ENCODE measurements at places on chromosomes 4 and X.
A peak's percentile ranks its signal among the peaks of the same experiment; 100 is the strongest.

GRCh38 chrX:118862091-118862490 lies 38.5 kb downstream of the ZCCHC12 start:
- no peak for DNase-seq

DNA sequence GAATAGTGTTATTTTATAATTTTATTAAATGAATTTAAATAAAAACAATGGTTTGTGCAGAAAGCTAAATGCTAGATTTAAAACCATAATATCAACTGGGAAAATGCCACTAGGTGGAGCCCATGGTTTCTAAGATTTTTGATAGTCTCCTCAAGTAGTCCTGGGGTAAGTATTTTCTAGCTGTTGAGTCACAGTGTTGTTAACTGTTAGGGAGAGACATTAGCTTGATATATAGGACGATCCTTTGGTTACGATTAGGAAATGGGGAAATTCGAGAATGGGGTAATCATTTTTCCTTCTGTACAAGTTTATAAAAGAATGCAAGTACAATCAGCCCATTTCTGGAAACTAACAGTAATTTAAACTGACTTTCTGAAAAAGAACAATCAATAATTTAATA lies 378.4 kb downstream of the ANKRD50 start:
- DNase-seq, result peak; percentile 56

GRCh38 chrX:135632353-135632752 lies 81.1 kb upstream of the CT45A1 start:
- no peak for DNase-seq

- DNase-seq, result no peak
These were observed 150.9 kb downstream of the BCOR start for GRCh38 chrX:39946822-39947221.

DNA sequence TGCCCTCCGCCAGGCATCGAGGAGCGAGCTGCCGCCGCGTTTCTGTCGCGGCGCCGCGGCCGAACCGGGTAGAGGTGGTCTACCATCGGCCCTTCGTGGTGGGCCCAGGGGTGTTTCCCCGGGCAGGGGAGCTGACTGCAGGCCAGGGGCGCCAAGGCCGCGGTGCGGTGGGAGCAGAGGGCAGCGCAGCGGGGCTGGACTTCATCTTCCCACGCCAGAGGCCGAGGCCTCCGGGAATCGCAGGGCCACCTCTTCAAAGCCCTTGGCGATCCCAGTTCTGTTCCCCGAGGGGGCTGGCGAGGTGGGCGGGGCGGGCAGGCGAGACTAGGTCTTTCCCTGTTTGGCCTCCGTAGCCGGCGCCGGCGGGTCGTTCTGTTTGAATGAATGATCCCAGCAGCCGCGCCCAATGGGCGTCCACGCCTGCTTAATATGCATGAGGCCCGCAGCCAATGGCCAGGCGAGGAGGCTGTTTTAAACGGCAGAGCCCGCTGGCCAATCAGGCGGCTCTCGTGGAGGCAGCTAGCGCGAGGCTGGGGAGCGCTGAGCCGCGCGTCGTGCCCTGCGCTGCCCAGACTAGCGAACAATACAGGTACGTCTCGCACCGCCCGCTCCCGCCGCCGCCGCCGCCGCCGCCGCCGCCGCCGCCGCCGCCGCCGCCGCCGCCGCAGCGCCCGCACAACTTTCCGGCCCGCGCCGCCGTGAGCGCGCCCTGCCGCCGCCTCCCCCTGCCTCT lies at the start of gene HMGB3:
HMGB3 (plus strand) TSS at position 548 of the 733 bp plus-strand sequence. CDS start 2,265 bp downstream, outside the sequence.
- peak; percentile 68 for DNase-seq

DNA sequence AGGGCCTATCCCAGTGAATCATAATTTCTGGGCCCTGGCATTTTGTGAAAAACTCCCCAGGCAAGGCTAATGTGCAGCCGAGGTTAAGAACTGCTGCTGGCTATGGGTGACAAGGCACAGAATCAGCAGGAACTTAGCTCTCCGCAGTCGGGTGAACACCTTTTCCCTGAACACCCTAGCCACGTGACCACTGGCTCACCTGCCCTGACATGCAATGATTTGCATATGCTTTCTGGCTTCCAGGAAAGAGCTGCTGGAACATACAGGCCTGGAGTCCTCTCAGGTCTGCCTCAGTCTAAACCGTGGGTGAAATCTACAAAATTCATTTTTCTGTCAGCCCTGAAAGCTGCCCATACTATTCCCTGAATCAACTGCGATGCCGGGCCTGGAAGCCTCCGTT lies 56.6 kb downstream of the ZNF827 start:
- DNase-seq, result no peak

GRCh38 chrX:7120878-7121219 lies 26.7 kb upstream of the STS start:
- DNase-seq, result no peak

DNA sequence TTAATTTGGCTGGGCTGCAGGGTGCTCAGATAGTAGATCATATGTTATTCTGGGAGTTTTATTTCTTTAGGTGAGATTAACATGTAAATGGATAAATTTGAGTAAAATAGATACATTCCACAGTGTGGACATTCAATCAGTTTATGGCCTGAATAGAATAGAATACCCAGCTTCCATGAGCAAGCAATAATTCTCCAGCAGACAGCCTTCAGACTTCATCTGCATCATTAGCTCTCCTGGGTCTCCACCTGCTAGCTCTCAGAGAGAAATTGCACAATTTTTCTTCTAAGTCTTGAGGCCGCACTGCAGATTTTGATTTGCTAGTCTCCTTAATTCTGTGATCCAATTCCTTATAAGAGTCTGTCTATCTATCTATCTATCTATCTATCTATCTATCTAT lies 420.3 kb upstream of the BOD1L1 start:
- no peak for DNase-seq

DNA sequence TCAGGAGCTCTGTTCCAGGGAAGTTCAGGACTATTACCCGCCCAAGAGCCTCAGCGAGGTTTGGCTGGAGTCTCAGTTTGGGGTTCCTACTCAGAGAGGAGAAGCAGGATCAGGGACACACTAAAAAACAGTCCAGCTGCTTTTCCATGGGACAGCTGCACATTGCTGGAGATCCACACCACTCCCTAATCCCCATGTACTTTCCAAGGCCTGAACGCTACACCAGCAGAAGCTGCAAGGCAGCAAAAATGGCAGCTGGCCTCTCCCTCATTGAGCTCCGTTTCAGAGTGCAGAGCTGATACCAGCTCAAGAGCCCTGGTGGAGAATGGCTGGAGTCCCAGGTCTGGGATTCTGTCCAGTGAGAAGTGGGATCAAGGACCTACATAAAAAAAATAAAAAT lies 551.2 kb upstream of the PABPC5 start:
- DNase-seq, result no peak

DNA sequence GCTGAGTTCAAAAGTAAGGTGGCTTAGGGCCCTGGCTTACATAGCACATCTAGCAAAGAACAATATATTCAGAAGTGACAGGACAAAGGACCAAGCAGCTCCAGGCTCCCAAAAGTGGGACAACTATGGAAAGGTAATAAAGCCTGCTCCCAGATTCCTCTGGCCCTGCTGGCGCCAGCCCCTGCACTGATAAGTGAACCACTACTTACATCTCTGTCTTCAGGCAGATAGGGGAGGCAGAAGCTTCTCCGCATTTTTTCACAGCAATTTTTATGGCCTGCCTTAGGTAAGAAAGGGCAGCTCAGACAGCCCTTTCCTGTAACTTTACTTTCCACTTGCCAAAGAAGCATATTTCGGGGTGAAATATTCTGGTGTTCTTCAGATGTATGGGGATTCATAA lies 83.9 kb downstream of the MTNR1A start:
- DNase-seq, result no peak

DNA sequence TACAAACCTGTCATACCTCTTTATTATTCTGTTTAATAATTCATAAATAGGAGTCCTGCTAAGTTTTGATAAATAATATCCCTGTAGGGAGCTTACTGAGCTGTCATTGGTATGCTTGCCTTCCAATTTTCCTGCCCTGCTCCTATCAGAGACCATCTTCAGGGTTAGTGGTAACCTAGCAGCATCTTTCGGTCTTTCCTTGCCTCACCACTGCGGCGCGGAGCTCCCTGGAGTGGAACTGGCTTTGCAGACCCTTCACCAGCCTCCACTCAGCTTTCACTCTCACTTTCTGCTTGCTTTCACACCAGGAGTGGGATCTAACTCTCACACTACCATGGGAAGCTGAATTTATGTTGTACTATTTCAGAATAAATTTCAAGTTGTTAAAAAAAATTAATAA lies 481.7 kb upstream of the ATOH1 start:
- no peak for DNase-seq

- DNase-seq, result no peak
These were observed 53.8 kb downstream of the HADH start for GRCh38 chr4:108043526-108043925.

DNA sequence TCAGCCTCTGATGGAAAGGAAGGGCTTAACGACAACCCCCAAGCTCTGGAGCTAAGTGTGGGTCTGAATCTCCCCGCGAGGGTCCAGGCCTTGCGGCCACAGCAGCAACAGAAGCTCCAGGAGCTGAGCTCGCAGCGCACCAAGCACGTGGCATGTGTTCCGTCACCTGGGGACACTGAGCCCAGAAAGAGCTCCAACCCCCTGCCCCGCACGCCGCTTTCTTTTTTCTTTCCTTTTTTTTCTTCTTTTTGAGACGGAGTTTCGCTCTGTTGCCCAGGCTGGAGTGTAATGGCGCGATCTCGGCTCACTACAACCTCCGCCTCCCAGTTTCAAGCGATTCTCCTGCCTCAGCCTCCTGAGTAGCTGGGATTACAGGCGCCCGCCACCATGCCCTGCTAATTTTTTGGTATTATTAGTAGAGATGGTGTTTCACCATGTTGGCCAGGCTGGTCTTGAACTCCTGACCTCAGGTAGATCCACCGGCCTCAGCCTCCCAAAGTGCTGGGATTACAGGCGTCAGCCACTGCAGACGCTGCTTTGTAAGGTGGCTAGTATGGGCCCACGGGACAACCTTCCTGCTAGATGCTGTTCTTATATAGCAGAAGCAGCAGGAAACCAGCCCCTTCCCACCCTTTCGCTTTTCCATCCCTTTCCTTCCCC lies 685 bp upstream of the TNIP2 start:
- no peak for DNase-seq

DNA sequence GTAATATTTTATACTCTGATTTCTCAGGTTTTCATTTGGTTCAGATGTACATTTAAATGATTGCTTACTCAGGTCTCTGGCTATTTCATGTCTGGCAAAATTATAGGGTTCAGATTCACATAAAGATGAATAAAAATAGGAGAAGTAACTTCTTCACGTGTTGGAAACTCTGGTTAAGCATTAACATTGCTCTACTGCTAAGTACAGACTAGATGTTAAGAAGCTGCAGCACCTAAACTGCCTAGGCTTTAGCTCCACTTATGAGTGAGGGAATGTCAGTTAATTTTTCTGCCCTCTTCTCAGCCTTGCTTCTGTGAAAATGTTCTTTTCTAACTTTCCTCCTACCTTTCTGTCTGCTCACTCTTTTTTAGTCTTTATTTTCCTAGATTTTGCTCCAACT lies 361.2 kb downstream of the ARAP2 start:
- no peak for DNase-seq

DNA sequence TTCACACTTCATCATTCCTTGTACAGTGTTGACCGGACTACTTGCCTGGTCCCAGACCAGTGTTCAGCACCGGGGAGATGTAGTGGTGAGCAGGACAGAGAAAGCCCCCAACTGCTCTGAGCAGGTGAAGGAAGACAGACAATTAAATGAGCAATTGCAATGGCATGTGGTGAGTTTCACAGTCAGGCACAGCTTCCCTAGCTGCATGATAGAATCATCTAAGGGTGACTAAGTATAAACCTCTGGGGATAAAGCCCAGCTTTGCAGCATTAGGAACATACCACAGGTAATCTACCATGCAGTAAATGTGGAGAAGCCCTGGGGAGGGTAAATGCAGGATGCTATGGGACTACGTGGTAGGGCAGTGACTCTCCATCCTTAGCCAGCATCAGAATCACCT lies 47.8 kb downstream of the TMA16 start:
- no peak for DNase-seq

DNA sequence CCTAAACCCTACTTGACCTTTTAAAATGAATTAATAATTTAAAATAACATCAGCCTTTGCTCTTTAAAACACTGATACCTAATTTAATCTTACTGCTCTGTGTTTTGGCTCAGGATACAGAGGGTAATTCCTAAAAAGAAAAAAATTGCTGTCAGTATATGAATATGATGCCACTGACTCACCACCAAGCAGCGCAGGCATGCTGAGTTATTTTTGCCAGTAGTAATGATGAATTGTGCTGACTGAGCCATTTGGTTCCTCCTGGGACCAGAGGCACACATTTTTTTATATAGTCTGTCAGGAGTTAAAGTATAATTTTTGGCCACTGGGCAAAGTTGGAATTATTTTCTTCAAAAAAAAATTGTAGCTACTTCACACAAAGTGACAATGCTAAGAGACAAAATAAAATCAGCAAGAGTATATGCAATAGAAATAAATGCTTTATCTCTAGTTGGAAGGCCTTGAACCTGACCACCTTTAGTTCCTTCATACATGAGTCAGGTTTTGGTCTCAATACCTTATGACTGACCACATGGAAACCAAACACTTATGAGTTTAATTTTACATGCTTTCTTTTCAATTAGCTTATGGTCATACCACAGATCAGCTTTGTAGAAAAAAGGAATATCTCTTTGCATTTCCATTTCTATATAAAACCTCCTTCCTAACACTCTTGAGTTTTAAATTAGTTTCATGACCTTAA lies 115.1 kb downstream of the PPP3CA start:
- DNase-seq, result no peak

- DNase-seq, result no peak
These were observed 320.6 kb downstream of the DTHD1 start for GRCh38 chr4:36601864-36602495.

GRCh38 chr4:94356444-94356843 lies 13.8 kb upstream of the HPGDS start:
- no peak for DNase-seq

- peak; percentile 82 for DNase-seq
These were observed at the start of gene TSPAN7 for GRCh38 chrX:38561126-38561868. Gene TSPAN7, plus strand, starts transcription at chrX:38561542. Its CDS starts 5 bp downstream, at chrX:38561547.

GRCh38 chr4:152278505-152279233 lies 257.2 kb downstream of the FBXW7 start:
- DNase-seq, result no peak

- no peak for DNase-seq
These were observed 287.2 kb downstream of the OPHN1 start for GRCh38 chrX:68146054-68146453.

DNA sequence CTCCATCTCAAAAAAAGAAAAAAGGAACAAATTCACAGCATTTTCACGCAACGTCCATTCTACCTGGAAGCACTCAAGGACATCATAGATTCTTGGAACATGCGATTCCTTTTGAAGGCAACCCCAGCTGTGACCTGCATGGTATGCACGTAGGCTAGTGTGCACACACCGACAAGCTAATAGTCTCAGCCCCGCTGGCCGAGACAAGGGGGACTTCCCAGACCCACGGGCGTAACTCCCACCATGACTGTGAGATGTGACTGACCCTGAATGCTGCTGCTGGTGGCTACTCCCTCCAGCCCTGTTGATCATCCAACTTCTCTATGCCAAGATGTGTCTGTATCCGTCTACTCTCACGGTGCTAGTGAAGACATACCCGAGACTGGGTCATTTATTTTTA lies 78.3 kb downstream of the CRLF2 start:
- no peak for DNase-seq

GRCh38 chr4:183426507-183426906 lies 17.9 kb upstream of the CDKN2AIP start:
- DNase-seq, result no peak

- DNase-seq, result no peak
These were observed 31.4 kb upstream of the SOWAHD start for GRCh38 chrX:119726900-119727555.
